ENCODE measurements at places on chromosomes 6 and 20.

DNA sequence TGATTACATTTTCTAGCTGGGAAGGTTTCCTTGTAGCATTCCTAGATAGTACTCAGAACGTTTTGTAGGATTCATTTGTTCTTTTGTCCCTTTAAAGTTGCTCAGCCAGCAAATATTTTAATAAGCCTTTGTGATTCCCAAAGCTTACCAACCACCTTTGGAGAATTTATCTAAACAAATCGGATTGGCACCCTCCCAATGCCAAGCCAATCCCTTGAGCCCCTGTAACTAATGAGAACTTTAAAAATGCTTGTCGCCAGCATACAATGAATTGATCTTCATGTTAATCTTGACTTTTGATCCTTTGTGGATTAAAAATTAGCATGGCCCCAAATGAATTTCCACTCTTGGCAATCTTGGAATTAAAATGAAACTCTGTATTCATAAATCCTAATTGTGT, 559.5 kb downstream of the UTRN start:
- DNase-seq, result no peak

DNA sequence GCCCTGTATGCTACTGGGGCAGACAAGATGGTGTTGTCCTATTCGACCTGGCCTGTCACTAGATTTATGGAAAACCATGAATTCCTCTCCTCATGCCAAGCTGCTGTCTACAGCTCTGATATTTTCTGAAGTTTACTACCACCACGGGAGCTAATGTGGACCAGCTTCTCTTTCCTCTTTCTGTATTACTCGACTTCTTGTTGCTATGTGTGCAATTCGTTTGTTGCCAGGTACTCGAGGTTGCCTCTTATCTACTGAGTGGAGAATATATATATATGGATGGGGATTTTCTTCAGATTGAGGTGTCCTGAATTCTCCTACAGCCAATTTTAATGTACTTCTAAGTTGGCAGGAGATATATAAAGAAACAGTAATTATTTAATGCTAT, 34.7 kb downstream of the MAN1A1 start:
- no peak for DNase-seq

DNA sequence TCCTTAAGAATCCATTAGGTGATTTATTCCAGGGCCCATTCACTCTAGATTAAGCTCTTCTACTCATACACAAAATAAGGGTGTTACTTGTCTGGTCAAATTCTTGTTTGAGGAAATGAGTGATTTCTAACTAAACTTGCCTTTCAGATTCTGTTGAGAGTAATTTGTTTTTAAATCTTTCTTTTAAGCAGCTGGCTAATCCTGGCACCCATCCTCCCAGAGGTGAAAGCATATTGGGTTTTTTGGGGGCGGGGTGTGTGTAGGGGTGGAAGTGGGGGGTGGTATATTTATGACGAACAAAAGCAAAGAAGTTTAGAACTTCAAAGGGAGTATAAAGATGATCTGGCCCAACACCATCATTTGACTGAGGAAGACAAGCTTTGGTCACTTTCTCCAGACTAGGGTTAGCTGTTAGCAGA, 94.7 kb downstream of the RTN4IP1 start:
- DNase-seq, result no peak

GRCh38 chr6:80468398-80468797, 361.9 kb downstream of the BCKDHB start:
- DNase-seq, result no peak

GRCh38 chr6:74638412-74638811, 567.4 kb downstream of the COL12A1 start:
- DNase-seq, result no peak

GRCh38 chr6:41647061-41647511, 8.8 kb downstream of the MDFI start:
- no peak for DNase-seq

GRCh38 chr6:39350723-39351505, 28.4 kb upstream of the KCNK16 start:
- no peak for DNase-seq

- DNase-seq, result peak; percentile 29
Observed at GRCh38 chr6:43668151-43669028, 19.2 kb downstream of the MRPS18A start.
